ENCODE measurements at places on chromosomes 11 and 22.
A peak's percentile ranks its signal among the peaks of the same experiment; 100 is the strongest.

DNA sequence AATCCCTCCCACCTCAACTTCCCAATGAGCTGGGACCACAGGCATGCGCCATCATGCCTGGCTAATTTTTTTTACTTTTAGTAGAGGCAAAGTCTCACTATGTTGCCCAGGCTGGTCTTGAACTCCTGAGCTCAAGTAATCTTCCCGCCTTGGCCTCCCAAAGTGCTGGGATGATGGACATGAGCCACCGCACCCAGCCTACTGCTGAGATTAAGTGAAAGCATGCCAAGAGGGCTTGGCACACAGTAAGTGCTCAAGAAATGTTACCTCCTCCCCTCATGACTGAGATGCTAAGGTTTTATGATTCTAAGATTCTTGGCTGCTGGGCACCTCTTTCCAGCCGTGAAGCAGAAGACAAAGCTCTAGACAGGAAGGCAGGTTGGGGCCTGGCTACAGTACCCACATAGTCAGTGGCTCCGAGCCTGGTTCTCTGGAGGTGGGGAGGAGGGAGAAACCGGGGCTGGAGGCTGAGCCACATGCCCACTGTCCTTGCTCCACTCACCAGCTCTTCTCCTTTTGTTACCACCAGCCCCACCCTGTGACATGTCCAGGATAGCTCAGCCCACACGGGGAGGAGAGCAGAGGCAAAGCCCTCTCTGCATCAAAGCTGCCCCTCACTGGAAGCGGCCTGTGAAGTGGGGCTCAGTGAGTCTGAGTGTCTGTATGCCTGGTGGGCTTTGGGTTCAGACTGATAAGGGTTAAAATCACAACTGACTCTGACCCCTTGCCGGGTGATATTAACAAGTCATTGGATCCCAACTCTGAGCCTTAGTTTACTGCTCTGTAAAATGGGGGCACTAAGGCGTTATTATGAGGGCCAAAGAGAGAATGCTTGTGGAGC lies 12.9 kb downstream of the ARHGEF17 start:
- DNase-seq, result no peak

- DNase-seq, result peak; percentile 22
Measured at GRCh38 chr11:126519764-126520734, 164.6 kb downstream of the ST3GAL4 start.

DNA sequence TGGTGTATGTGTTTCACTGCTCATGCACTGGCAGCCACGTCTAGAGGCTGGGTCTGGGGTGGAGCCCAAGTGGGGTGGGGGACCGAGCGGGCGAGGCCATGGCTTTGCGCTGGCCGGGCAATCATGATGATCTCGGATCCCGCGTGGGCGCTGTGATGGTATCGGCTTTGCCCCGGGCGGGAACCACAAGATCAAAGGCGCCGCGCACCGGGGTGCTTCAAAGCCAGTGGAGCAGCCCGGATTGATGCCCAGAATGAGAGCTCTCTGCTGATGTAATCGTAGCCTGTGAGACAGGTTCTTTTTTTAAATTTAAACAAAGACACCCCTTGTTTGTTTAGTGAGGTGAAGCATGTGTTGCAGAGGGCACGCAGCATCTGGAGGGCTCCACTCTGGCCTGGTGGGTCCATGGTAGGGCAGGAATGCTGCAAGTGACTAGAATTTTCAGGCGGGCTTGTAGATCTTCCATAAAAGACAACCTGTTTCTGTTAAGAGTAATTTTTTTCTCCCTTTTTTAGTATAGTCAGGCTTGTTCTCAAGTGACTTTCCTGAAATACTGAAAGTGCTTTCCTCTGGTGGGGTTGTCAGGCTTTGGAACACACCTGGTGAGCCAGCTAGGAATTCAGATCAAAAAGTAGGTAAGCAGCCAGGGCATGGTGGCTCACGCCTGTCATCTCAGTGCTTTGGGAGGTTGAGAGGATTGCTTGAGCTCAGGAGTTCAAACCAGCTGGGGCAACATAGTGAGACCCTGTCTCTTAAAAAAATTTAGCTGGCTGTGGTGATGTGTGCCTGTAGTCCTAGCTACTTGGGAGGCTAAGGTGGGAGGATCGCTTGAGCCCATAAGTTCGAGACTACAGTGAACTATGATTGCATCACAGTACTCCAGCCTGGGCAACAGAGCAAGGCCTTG lies 40.7 kb downstream of the ZNRF3 start:
- no peak for DNase-seq

DNA sequence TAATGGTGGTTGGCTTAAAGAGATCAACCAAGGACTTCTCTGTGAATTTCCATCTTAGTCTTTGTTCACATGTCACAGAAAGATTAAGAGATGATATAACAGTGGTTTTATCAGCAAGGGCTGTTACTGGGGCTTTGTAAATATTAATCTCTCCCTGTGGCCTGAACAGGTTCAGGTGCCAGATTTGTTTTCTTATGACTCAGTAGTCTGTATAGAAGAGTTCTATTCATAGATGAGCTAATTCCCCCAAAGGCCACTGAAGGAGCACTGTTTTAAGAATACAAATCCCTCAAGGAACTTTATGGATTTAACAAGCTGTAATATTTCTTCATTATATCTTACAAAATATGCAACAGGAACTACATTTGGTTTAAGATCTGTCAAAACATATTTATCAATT lies 50.4 kb downstream of the TCP11L1 start:
- peak; percentile 48 for DNase-seq

GRCh38 chr11:62479631-62480201 lies 60.9 kb downstream of the SCGB1A1 start:
- DNase-seq, result no peak

- DNase-seq, result no peak
Measured at GRCh38 chr11:128934926-128935325, 7.7 kb downstream of the TP53AIP1 start.

DNA sequence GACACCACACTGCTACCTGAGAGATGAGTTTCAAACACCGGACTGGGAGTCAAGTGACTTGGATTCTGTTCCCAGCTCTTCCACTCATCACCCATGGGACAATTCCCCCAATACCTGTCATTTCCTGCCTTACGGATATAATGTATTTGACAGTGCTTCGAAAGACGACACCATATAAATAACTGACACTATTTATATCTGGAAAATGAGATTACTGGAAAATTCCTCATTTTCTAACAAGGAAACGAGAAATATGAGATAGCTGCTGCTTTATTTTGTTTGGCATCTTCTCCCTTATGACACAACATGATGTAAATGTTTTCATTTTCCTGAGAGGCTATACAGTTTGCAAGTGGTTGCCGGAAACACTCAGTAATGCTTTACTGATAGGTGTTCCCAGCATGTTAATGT lies 8.6 kb downstream of the HSCB start:
- DNase-seq, result peak; percentile 79

DNA sequence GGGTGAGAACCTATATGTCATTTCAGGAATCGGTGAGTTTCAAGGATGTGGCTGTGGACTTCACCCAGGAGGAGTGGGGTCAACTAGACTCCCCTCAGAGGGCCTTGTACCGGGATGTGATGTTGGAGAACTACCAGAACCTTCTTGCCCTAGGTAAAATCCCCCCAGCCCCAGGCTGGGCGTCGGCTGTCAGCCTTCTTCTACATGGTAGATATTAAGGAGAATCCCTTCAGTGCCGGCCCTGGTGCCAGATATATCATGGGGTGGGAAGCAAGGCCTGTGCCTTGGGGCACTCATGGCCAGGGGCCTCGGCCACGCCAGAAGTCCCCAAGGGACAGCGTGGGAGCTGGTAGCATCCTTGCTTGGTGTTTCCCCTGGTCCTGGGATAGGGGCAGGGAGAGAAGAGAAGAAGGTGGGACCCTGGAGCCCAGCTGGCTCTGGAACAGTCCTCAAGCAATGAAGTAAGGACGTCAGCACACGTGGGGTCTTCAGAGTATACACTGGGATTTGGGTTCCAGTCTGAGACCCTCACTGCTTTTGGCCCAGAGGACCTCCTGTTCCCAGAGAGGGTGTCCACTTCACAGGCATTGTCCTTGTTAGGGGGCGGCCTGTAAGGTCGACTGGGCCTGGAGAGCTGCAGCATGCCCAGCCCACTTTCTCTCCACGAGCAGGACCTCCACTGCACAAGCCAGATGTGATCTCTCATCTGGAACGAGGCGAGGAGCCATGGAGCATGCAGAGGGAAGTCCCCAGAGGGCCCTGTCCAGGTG lies 6.8 kb downstream of the ZNF74 start:
- DNase-seq, result no peak

DNA sequence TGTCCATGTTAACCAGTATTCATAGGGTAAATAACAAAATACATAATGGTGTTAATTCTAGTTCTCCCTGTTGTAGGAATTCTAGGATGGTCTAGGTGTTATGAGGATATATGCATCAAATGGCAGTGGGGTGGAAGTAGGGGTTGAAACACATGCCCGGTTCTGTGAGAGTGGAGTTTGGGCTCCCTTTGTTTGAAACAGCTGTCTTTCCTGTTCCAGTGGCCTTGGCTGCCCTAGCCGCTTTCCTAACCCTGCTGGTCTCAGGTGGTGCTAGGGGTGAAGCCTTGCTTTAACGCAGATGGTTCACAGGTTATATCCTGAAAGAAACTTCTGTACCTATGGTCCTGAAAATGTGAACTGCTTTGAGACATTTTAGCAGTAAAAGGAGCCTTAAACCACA lies 38.3 kb downstream of the SERPINH1 start:
- no peak for DNase-seq

- DNase-seq, result no peak
Measured at GRCh38 chr11:47156951-47157350, 19.7 kb downstream of the ARFGAP2 start.

- DNase-seq, result peak; percentile 68
Measured at GRCh38 chr22:36081023-36081431, 52.4 kb upstream of the RBFOX2 start.

Data from LHCN-M2 (cell line).